CD4-positive, alpha-beta T cell (primary cell): ENCODE measurements at places on chromosomes 11 and 22. TPM values are rescaled to one million over a fixed set of nuclear protein-coding genes. Genes with fewer than 3 reads are reported as not detected.

DNA sequence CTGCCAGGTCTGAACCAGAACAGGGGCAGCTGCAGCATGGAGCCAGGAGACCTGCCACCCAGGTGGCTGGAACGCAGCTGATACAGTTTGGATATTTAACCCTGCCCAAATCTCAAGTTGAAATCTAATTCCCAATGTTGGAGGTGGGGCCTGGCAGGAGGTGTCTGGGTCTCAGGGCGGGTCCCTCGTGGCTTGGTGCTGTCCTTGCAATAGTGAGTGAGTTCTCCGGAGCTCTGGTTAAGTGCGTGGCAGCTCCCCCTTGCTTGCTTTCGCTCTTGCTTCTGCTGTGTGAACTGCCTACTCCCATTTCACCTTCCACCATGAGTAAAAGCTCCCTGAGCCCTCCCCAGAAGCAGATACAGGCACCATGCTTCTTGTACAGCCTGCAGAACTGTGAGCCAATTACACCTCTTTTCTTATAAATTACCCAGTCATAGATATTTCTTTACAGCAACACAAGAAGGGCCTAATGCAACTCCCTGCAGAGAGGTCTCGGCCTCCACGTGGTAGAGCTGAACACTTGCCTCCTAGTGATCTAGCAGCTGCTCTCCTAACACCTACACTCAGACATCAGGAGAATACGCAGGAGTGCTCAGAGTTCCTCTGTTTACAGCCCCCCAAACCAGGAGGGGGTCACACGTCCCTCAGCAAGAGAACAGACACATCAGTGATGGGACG lies 203.7 kb downstream of the CTTN start:
- no peak for DNase-seq
- H3K36me3 ChIP-seq: no peaks in the 10 kb centered on the region
- H3K4me1 ChIP-seq: no peaks in the 10 kb centered on the region

- H3K4me1 ChIP-seq: peaks cover 80% of the 10 kb centered on the region
- no peak overlapping the region for H3K27ac ChIP-seq
- H3K27me3 ChIP-seq: no peaks in the 10 kb centered on the region
- no peak for DNase-seq
- no peak overlapping the region for H3K4me3 ChIP-seq
- H3K36me3 ChIP-seq: peaks cover 18% of the 10 kb centered on the region
Measured at GRCh38 chr11:1864831-1865665, 12.2 kb downstream of the LSP1 start.

DNA sequence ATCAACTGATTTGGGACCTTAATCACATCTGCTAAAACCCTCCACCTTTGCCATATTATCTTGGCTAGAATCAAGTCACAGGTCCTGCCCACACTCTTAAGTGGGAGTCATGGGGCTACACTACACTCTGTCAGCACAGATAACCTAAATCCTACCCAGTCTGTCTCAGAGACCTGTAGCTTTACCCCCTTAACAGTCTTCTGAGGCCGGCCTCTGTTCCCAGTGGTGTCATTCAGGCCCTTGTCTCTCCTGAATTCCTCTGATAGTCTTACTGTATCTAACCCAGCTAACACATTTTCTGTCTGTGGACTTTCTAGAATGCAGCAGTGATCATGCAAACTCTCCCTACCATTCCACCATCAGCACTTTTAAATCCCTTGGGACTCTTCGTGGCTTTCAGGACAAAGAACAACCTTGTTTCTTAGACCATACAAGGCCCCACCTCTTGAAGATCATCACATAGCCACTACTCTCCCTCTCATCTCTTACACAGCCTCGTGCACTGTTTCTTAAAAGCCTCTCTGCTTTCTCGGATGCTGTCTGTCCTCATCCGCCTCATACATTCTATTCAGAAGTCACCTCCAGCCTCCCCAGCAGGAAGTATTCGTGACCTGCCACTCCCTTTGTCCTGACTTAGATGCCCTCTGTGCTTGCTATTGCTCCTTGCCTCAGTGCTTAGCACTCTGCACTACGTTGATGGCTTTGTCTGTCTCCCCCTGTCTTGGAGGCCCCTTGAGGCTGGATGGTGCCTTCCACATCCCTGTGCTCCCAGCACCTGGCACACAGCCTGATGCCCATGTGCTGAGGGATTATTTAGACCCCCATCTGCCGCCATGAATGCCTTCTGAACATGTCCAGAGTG lies 57.9 kb downstream of the PANX1 start:
- no peaks in the 10 kb centered on the region for H3K4me1 ChIP-seq
- no peak overlapping the region for H3K4me3 ChIP-seq
- H3K27me3 ChIP-seq: no peaks in the 10 kb centered on the region
- H3K36me3 ChIP-seq: peaks cover 4% of the 10 kb centered on the region
- no peak overlapping the region for H3K27ac ChIP-seq

GRCh38 chr11:14835496-14836492 lies 56.2 kb downstream of the CYP2R1 start:
- no peaks in the 10 kb centered on the region for H3K4me1 ChIP-seq
- H3K27ac ChIP-seq: no peak overlapping the region
- no peaks in the 10 kb centered on the region for H3K27me3 ChIP-seq
- DNase-seq: no peak

DNA sequence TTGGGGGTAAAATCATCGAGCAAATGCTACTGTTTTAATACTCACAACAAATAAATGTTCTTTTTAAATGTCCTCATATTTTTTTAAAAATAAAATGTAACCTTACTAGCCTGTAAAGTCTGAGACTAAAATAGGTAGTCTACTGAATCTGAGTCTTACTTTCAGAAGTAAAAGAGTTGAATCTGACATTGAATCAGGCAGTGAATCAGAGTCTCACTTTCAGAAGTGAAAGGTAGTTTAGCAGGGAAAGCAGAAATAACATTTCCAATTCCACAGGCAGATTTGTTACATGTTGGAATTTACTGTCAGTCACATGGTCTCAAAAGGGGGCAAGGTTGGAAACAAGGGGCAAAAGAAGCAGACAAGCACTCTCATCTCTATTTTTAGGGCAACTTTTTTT lies 143.0 kb downstream of the ELP4 start:
- no peaks in the 10 kb centered on the region for H3K4me1 ChIP-seq
- H3K27ac ChIP-seq: no peak overlapping the region
- no peak for DNase-seq
- no peaks in the 10 kb centered on the region for H3K27me3 ChIP-seq
- peaks cover 5% of the 10 kb centered on the region for H3K36me3 ChIP-seq

DNA sequence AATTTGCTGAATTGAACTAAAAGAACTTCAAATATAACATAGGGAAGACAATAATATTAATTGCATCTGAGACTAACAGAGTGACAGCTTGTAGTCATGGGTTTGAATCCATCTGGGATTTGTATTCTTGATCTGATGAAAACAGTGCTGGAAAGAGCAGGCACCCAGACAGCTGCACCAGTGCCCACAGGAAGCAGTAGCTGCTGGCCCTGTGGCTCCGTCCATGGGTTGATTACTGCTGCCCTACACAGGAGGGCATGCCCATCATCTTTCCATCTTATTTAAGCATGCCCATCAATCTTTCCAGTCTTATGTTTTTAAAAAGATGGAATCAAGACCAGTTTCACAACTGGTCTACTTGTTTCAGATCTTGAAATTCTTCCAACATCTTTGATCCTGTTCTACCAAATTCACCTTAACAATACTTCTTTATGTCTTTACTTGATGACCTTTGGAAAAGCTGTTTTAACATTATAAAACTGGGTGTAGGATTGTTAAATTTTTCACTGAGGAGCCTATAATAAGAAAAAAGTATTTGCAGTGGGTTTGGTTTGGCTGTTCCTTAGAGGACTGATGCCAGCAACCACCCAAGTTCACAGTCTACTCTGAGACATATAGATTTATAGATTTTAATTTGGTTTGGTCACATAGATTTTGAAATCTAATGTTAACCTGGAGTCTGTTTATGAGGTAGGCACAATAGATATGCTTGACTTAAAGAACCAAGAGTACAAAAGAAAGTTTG lies 761 bp upstream of the NXPE4 start:
- no peaks in the 10 kb centered on the region for H3K27me3 ChIP-seq
- no peak for DNase-seq
- H3K4me3 ChIP-seq: no peak overlapping the region
- H3K27ac ChIP-seq: no peak overlapping the region

DNA sequence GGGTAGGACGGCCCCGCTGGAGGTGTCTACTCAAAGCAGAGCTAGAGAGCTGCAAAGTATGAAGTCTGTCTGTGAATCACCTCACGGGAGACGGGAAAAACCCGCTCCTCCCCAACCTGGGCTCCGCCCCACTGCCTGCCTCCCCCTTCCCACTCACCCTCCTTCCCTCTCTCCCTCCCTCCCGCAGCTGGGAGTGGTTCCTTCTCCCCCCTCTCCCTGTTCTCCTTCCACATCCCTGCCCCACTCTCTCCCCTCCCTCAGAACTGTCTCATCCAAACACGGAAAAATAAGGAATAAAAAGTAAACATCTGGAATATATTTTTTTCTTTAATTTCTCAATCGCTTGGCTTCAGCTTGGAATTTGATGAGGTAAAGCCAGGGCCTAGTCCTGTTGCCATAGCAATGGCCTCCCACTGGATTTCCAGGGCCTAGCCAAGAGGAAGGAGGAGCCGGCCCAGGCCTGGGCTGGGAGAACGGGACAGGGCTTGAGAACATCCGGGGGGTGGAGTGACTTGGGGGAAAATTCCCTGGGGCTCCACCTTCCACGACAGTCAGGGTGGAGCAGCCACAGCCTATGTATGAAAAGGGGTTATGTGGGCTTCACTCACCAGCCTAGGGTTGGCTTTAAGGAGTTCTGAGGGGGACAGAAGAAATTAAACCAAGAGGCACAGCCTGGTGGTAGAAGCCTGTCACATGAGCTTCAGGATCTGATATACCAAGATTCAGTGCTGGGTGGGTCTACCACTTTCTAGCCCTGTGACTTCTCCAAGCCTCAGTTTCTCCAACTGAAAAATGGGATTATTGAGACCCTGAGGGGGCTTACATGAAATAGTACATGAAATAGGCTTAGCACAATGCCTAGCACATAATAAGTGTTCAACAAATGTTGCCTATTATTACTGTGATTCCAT lies 2.2 kb downstream of the TNKS1BP1 start:
- H3K27ac ChIP-seq: no peak overlapping the region
- no peaks in the 10 kb centered on the region for H3K27me3 ChIP-seq
- no peak overlapping the region for H3K4me3 ChIP-seq
- DNase-seq: no peak

DNA sequence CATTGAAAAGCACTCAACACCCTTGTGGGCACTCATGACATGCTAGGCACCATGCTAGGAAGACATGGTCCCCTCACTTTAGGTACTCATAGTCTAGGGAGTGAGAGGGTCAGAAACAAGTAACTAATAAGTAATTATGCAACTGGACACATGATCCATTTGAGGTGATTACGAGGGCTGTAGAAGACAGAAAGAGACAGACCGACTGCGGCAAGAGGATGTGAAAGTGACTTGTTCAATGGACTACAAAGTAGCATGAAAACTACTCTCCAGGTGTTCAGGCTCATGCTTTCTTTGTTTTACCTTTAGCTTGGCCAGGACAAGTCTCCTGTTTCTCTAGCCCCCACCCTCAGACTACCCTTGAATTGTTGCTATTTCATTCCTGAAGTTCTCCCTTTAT lies 310.8 kb upstream of the SORL1-AS1 start:
- no peaks in the 10 kb centered on the region for H3K27me3 ChIP-seq
- no peak overlapping the region for H3K4me3 ChIP-seq
- H3K4me1 ChIP-seq: no peaks in the 10 kb centered on the region
- no peaks in the 10 kb centered on the region for H3K36me3 ChIP-seq
- H3K27ac ChIP-seq: no peak overlapping the region

GRCh38 chr11:61725781-61726231 lies 26.6 kb upstream of the MYRF start:
- no peaks in the 10 kb centered on the region for H3K27me3 ChIP-seq
- H3K4me1 ChIP-seq: no peaks in the 10 kb centered on the region
- no peak for DNase-seq
- no peaks in the 10 kb centered on the region for H3K36me3 ChIP-seq
- H3K27ac ChIP-seq: no peak overlapping the region

The MAPK8IP1 gene
- total RNA-seq: 2.3 TPM

The FLRT1 gene
- not detected for total RNA-seq

The MIOX gene
- not detected for total RNA-seq

The CNGA4 gene
- 0.16 TPM for total RNA-seq

The SSRP1 gene
- total RNA-seq: 36.7 TPM

The MOGAT2 gene
- total RNA-seq: not detected

The F2 gene
- not detected for total RNA-seq

The PRCP gene
- total RNA-seq: 16.0 TPM

The EMSY gene
- 20.9 TPM for total RNA-seq
